D721Med (cell line): ENCODE measurements at places on chromosomes 1 and 21.

DNA sequence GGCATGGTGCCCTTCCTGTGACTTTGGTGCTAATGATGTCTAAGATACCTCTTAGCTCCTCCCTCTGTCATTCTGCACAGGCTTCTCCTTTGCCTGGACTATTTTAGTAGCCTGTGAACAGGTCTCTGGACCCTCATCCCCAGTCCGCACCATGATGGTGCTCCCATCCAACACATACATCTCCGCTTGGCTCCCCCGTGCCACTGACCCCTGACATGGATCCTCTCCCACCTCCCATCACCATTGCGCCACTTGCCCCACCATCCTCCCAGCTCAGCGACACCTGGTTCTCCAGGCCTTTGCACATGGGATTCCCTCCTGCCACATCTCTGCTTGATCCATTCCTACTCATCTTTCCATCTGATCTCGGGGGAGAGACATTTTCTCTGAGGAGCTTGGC lies 33.9 kb downstream of the RUNX3 start:
- DNase-seq = no peak

DNA sequence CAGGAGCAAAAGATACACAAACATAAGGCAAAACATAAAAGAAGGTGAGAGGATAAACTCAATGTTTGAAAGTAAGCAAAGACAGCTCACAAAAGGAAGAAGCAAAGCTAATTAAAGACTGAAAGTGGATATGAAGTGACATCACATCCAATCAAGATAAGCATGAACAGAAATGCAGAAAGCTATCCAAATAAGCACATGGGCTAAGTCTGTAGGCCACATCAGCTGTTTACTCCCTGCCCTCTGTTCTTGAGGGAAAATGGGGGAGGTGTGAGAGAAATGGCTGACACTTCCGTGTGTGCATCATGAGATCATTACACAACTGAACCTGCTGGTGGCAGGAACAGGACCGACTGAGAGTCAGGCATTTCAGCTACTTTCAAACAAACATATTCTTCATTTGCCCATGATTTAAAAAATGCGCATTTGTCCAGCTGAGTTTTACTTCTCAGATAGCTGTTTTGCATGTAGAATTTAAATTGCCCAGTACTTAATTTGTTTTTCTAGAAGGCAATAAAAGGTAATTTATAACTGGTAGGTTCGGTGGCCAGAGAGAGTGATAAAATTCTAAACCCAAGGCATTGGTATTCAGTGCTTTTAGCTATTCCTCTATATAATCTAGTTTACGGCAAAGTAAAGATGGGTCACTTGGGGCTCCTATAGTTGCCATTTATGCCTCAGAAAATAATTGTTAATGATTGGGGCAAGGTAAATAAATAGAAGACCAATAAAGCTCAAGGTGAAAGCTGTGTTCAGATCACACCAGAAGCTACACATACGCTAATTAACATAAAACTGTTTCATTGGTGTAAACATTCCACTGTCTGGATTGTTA lies 27.2 kb upstream of the MAN1A2 start:
- no peak for DNase-seq

DNA sequence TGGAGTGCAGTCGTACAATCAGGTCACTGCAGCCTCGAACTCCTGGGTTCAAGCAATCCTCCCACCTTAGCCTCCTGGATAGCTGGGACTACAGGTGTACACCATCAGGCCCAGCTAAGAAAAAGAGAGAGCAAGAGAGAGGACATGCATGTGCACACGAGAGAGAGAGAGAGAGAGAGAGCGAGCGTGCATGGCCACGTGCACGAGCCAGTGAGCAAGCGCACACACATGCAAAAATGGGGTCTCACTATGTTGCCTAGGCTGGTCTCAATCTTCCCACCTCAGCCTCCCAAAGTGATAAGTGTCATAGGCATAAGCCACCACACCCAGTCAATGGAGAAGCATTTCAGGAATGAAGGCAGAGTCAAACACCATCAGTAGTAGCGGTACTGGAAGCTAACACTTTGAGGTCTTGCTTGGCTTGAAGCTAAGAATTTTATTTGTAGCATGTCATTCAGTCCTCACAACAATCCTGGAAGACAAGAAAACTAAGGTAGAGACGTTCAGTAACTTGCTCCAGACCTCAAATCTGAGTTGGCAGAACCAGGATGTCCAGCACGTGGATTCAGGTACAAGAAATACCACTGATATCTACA lies 14.5 kb downstream of the GNB1 start:
- DNase-seq = no peak

DNA sequence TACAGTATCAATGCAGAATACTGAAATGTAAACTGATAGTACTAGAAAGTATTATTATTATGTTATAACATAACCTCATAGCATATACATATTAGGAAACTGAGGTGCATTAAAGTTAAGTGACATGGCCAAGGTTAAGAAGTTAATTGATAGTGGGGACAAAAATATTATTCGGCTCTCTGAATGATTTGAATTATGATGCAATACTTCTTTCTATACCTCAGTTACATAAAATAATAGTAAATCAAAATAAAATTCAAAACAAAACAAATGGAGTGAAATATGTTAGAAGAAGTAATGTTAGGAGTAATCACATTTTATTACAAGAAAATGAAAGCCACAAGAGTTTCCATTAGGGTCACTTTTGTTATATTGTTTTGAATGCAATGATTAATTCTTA lies 455.2 kb downstream of the PLA2G4A start:
- DNase-seq = no peak

GRCh38 chr1:32338637-32339145 lies 2.7 kb upstream of the MARCKSL1 start:
- DNase-seq = no peak

GRCh38 chr21:37338671-37339551 lies 27.7 kb upstream of the DYRK1A start:
- no peak for DNase-seq
